Large intestine (tissue), 12 donors: ENCODE measurements at places on chromosomes 4 and X. TPM values are rescaled to one million over a fixed set of nuclear protein-coding genes. Genes with fewer than 3 reads are reported as not detected.

- no peaks in the 10 kb centered on the region for H3K4me1 ChIP-seq
- H3K36me3 ChIP-seq, result no peaks in the 10 kb centered on the region
- no peak overlapping the region for H3K4me3 ChIP-seq
- DNase-seq, result no peak
Observed at GRCh38 chr4:15891312-15891711, 47.2 kb downstream of the FGFBP1 start.

DNA sequence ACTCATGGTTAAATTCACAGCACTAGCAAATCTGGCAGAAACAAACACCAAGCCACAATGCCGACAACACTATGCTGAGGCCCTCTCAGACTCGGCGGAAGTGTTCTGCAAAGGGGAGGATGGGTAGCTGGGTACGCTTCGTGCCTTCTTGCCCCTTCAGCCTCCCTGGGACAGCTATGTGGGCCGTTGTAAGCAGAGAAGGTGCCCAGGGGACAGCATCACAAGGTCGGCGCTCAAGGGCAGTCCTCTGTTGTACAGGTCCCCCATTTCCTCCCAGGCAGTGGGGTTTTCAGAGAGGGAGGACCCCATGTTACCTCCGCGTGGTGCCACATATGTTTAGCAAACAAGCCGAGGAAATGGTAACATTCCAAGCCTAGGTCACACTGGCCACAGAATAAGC lies 173.6 kb downstream of the AFAP1 start:
- no peak for DNase-seq
- H3K36me3 ChIP-seq, result peaks cover 90% of the 10 kb centered on the region
- H3K4me3 ChIP-seq, result no peak overlapping the region
- no peak overlapping the region for H3K27ac ChIP-seq
- H3K4me1 ChIP-seq, result peaks cover 6% of the 10 kb centered on the region

- no peaks in the 10 kb centered on the region for H3K27me3 ChIP-seq
- no peak for DNase-seq
- no peak overlapping the region for H3K4me3 ChIP-seq
- H3K36me3 ChIP-seq, result no peaks in the 10 kb centered on the region
- H3K27ac ChIP-seq, result no peak overlapping the region
Observed at GRCh38 chr4:144819591-144819990, 173.6 kb downstream of the HHIP start.

The MAGED4B gene
- polyA plus RNA-seq, result 102 TPM

GRCh38 chrX:2325076-2325784 lies 175.5 kb downstream of the DHRSX start:
- DNase-seq, result peak; percentile 94
- no peaks in the 10 kb centered on the region for H3K27me3 ChIP-seq
- H3K27ac ChIP-seq, result peak overlapping the region; percentile 33
- H3K4me3 ChIP-seq, result peak overlapping the region; percentile 24
- no peaks in the 10 kb centered on the region for H3K36me3 ChIP-seq
- H3K4me1 ChIP-seq, result peaks cover 7% of the 10 kb centered on the region

GRCh38 chrX:44843318-44843702 lies 511 bp upstream of the DUSP21 start:
- peak; percentile 26 for DNase-seq
- H3K4me1 ChIP-seq, result peaks cover 4% of the 10 kb centered on the region
- no peak overlapping the region for H3K4me3 ChIP-seq
- H3K27me3 ChIP-seq, result no peaks in the 10 kb centered on the region

DNA sequence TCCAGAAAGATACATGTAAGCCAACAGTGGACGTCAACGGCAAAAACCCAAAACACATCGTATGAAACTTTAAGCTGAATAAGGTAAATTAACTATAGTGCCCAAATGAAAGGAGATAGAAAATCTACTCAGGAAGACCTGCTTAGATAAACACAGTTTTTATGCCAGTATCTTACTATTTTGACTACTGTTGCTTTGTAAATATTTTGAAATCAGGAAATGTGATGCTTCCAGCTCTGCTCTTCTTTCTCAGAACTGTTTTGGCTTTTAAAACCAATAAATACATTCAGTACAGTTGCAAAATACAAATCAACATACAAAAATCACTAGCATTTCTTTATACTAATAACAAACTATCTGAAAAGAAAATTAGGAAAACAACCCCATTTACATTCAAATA lies 83.8 kb downstream of the SMARCA5 start:
- no peak for DNase-seq
- H3K27ac ChIP-seq, result no peak overlapping the region
- no peaks in the 10 kb centered on the region for H3K36me3 ChIP-seq
- H3K4me3 ChIP-seq, result no peak overlapping the region
- H3K27me3 ChIP-seq, result no peaks in the 10 kb centered on the region

GRCh38 chrX:110015032-110015431 lies 12.1 kb downstream of the TMEM164 start:
- peaks cover 16% of the 10 kb centered on the region for H3K4me1 ChIP-seq
- no peak overlapping the region for H3K4me3 ChIP-seq
- no peaks in the 10 kb centered on the region for H3K27me3 ChIP-seq
- peaks cover 6% of the 10 kb centered on the region for H3K36me3 ChIP-seq
- peak overlapping the region; percentile 72 for H3K27ac ChIP-seq

The AFM gene
- 10.4 TPM for polyA plus RNA-seq

The NPFFR2 gene
- not detected for polyA plus RNA-seq

GRCh38 chr4:156633847-156634246 lies 337.8 kb downstream of the PDGFC start:
- H3K4me1 ChIP-seq, result no peaks in the 10 kb centered on the region
- H3K27ac ChIP-seq, result no peak overlapping the region
- no peak overlapping the region for H3K4me3 ChIP-seq
- no peaks in the 10 kb centered on the region for H3K36me3 ChIP-seq
- no peaks in the 10 kb centered on the region for H3K27me3 ChIP-seq

The DOK7 gene
- polyA plus RNA-seq, result 8.5 TPM

DNA sequence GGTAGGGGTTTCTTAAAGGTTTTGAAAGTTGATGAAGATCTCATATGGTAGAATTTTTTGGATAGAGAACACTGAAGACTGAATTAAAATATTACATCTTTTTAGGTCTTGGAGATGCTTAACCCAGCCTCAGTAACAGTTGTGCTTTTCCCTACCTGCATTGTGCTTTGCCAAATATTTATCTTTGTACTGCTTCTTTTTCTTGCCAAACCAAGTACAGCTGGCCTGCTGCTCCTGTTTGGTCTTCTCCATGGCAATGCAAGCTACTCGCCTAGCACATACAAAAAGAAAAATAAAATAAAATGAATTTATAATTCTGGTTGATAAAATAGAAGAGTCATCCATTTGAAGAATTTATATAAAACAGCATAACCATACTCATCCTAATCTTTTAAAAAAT lies 95.4 kb downstream of the NYX start:
- DNase-seq, result no peak
- H3K36me3 ChIP-seq, result peaks cover 7% of the 10 kb centered on the region
- H3K27me3 ChIP-seq, result no peaks in the 10 kb centered on the region
- peaks cover 5% of the 10 kb centered on the region for H3K4me1 ChIP-seq
- no peak overlapping the region for H3K27ac ChIP-seq

DNA sequence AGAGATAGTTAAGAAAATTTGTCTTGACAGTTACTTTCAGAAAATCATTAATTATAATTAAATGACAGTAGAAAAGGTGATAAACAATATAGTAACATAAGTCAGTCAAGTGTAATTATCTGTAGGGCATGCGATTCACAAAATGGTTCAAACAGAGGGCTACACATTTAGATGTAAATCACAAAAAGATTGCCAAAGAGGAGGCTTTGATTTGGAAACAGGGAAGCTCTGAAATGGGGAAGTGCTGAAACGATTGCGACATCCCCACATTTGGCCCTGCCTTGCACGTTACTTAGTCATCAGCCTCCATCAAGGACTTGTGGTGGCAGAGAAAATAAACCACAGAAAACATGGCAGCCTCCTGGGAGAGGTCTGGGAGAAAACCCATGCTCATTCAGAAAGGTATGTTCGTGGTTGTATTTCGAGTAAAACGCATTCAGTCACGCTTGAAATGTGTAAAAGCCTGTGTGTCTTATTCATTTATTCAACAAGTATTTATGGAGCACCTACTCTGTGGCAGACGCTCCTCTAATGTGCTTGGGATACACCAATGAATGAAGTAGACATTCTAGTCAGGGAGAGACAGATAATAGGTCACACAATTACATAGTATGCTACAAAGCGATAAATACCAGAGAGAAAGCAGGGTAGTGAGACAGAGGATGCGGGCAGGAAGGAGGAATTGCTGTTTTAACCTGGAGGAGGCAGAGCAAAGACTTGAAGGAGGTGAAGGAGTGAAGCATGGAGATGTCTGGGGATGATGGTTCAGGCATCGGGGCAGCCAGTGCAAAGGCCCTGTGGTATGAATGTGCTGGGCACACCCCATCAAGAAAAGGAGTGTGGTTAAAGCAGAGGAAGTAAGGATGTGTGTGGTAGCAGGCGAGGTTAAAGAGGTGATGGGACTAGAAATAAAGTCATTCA lies 7.8 kb downstream of the RBM47 start:
- H3K27ac ChIP-seq, result no peak overlapping the region
- H3K4me1 ChIP-seq, result peaks cover 15% of the 10 kb centered on the region
- no peak overlapping the region for H3K4me3 ChIP-seq
- H3K36me3 ChIP-seq, result no peaks in the 10 kb centered on the region
- no peaks in the 10 kb centered on the region for H3K27me3 ChIP-seq

The FAM133A gene
- polyA plus RNA-seq, result 0.24 TPM

DNA sequence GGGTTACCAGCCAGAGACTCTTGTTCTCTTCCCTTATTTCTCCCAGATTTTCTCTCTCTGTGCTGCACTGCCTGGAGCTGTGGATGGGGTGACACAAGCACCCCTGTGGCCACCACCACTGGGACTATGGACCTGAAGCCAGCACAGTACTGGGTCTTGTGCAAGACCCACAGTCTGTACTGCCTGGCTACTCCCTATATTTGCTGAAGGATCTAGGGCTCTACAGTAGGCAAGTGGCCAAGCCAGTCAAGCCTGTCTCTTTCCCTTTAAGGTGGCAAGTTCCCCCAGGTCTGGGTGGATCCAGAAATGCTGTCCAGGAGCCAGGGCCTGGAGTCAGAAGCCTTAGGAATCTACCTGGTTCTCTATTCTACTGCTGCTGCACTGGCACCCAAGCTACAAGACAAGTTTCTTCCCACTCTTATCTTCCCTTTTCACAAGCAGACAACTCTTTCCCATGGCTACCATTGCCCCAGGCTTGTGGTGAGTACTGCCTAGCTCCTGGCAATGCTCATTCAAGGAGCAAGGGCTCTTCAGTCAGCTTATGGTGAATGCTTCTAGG lies 28.4 kb upstream of the CT47A1 start:
- H3K27me3 ChIP-seq, result no peaks in the 10 kb centered on the region
- H3K27ac ChIP-seq, result no peak overlapping the region
- H3K4me1 ChIP-seq, result no peaks in the 10 kb centered on the region
- no peak for DNase-seq
- H3K36me3 ChIP-seq, result no peaks in the 10 kb centered on the region

The PAK3 gene
- polyA plus RNA-seq, result 2.2 TPM

GRCh38 chrX:70664726-70665125 lies 220.1 kb downstream of the DLG3 start:
- H3K36me3 ChIP-seq, result no peaks in the 10 kb centered on the region
- no peaks in the 10 kb centered on the region for H3K27me3 ChIP-seq
- no peak overlapping the region for H3K27ac ChIP-seq
- no peaks in the 10 kb centered on the region for H3K4me1 ChIP-seq
- DNase-seq, result peak; percentile 3

GRCh38 chrX:21905313-21905712 lies 35.2 kb upstream of the SMS start:
- no peak overlapping the region for H3K4me3 ChIP-seq
- H3K4me1 ChIP-seq, result no peaks in the 10 kb centered on the region
- H3K36me3 ChIP-seq, result no peaks in the 10 kb centered on the region
- DNase-seq, result no peak

The SSX2B gene
- polyA plus RNA-seq, result not detected

DNA sequence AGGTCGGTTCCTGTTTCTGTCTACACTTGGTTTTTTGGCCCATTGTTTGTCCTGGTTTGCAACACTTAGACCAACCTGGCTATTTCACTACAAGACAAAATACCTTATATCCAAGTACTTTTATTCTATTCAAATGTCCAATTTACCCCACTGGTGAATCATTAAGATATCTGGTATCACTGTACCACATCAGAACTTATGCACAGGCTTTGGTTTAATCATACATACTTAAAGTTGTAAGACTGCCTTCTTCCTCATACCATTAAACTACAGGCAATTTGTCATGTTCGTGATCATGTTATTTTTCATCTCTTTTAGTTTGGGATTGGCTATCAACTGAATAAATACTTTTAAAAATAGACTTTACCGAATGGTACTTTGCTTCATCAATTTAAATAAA lies 53.0 kb upstream of the ATOH1 start:
- H3K27ac ChIP-seq, result no peak overlapping the region
- DNase-seq, result no peak

GRCh38 chrX:40343319-40343718 lies 237.5 kb upstream of the ATP6AP2 start:
- no peak overlapping the region for H3K4me3 ChIP-seq
- no peak overlapping the region for H3K27ac ChIP-seq
- H3K4me1 ChIP-seq, result no peaks in the 10 kb centered on the region
- no peaks in the 10 kb centered on the region for H3K36me3 ChIP-seq
- H3K27me3 ChIP-seq, result no peaks in the 10 kb centered on the region

- peaks cover 8% of the 10 kb centered on the region for H3K36me3 ChIP-seq
- H3K27me3 ChIP-seq, result peaks cover 61% of the 10 kb centered on the region
- peaks cover 16% of the 10 kb centered on the region for H3K4me1 ChIP-seq
- no peak overlapping the region for H3K4me3 ChIP-seq
Observed at GRCh38 chr4:1169691-1170096, 2.7 kb downstream of the SPON2 start.

GRCh38 chr4:18880871-18881270 lies 859.3 kb upstream of the LCORL start:
- H3K4me3 ChIP-seq, result no peak overlapping the region
- H3K27ac ChIP-seq, result no peak overlapping the region
- DNase-seq, result no peak
- H3K27me3 ChIP-seq, result no peaks in the 10 kb centered on the region
- H3K36me3 ChIP-seq, result no peaks in the 10 kb centered on the region

DNA sequence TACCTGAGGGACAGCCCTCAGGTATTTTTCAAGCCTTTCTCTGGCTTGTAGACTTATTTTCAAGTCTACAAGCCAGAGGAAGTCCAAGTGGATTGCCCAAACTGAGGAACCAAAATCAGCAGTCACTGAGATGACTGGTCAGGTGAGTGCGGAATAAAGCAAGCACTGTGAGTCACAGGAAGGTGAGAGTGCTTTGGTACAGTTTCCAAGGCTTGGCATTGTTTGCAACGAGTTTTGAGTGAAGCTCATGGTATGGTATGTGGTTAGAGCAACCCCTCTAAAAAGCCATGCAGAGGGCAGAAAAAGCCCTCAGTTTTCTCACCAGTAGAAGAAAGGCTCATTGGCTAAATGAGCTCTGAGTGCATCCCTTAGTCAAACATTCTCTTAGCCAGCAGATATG lies 112.8 kb upstream of the EOLA2 start:
- no peak for DNase-seq
- H3K27me3 ChIP-seq, result no peaks in the 10 kb centered on the region
- no peak overlapping the region for H3K4me3 ChIP-seq
- H3K27ac ChIP-seq, result no peak overlapping the region
- H3K4me1 ChIP-seq, result no peaks in the 10 kb centered on the region
- H3K36me3 ChIP-seq, result no peaks in the 10 kb centered on the region

GRCh38 chr4:76088719-76089118 lies 14.2 kb downstream of the ART3 start:
- no peaks in the 10 kb centered on the region for H3K36me3 ChIP-seq
- H3K27ac ChIP-seq, result no peak overlapping the region
- no peaks in the 10 kb centered on the region for H3K4me1 ChIP-seq
- no peaks in the 10 kb centered on the region for H3K27me3 ChIP-seq

The PRDM8 gene
- polyA plus RNA-seq, result 3.0 TPM

The RHOXF2B gene
- polyA plus RNA-seq, result 0.07 TPM
